ENCODE measurements at places on chromosomes 5 and 9. TPM values are rescaled to one million over a fixed set of nuclear protein-coding genes. Genes with fewer than 3 reads are reported as not detected.
A peak's percentile ranks its signal among the peaks of the same experiment; 100 is the strongest.

The OR1J1 gene
- total RNA-seq, result not detected

The CARTPT gene
- total RNA-seq, result not detected

The EPB41L4A gene
- 2.7 TPM for total RNA-seq

The STPG3 gene
- total RNA-seq, result not detected

The PCDHGB2 gene
- total RNA-seq, result 2.1 TPM

The GPR150 gene
- total RNA-seq, result 0.12 TPM

The CD274 gene
- not detected for total RNA-seq

The GDA gene
- total RNA-seq, result 2.7 TPM

The FBXO4 gene
- 15.5 TPM for total RNA-seq

The TRIM32 gene
- 18.5 TPM for total RNA-seq

The TAF11L5 gene
- total RNA-seq, result not detected

- peak; percentile 88 for DNase-seq
Measured at GRCh38 chr9:126613651-126614050, at the start of gene LMX1B. LMX1B (plus strand) TSS chr9:126613928; CDS start chr9:126614450, 522 bp downstream.

- no peak for DNase-seq
Measured at GRCh38 chr5:103624035-103624480, 61.5 kb upstream of the NUDT12 start.

DNA sequence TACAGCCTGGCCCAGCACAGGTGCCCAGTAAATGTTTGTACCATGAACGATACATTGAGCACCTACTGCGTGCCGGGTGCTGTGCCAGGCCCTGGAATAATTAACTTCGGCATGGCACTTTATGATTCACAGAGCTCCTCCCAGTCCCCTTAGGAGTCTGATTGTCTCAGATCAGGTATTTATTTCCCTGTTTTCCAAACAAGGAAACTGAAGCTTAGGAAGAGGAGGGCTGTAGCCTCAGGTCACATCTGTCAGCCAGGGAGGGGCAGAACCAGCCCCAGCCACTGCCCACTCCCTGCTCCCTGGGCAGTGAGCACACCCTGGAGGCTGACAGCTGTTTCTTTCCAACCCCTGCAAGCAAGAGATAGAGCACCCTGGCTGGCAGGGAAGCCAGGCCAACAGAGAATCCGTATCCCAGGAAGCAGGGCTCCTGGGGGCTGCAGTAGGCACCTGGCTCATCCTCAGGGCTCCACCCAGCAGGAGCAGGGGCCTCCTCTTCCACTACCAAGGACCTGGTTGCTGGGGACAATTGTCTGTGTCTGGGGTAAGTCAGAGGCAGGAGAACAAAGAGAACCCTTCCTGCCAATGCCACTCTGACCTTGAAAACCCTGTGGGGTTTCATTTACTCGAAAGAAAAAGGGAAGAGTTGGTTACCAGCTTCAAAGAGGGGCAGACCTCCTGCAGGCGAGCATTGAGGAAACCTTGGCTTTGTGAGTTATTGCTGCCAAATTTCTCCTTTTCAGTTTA lies 69.0 kb downstream of the DAB2IP start:
- no peak for DNase-seq

GRCh38 chr9:13952906-13953305 lies 361.0 kb downstream of the NFIB start:
- DNase-seq, result no peak

DNA sequence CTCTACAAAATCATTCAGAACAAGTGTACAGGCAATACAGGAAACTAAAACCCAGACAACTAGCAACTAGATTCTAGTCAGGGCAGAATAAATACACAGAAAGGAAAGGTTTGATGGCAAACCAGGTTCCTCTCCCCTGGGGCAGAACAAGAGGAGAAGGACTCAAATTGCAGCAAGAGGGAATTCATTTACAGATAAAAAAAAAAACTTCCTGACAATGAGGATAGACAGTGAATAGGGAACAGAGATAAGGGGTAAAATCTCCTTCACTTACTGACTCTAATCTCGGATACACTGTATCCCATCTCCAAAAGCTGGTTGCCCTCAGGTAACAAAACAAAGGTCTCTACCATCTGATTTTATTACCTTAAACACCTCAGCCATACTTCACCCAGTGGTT lies 244.0 kb downstream of the SEC61B start:
- DNase-seq, result no peak

DNA sequence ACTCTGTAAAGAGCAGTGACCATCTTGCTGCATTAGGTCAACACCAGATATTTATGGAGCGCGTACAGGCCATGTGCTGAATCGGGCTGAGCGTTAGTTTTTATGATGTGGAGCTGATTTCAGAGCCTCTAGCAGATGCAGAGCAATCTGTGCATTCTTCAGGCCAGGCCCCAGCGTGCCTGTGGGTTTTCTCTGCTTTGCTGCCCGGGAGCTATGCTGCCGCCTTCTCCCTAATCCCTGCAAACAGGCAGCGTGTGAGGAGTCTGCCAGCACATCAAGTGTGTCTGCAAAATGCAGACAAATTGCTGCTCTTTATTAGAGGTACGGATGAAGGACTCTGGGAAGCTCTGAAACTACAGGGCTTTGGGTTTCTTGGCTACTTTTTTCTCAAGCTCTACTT lies 170.0 kb downstream of the NTRK2 start:
- peak; percentile 68 for DNase-seq

DNA sequence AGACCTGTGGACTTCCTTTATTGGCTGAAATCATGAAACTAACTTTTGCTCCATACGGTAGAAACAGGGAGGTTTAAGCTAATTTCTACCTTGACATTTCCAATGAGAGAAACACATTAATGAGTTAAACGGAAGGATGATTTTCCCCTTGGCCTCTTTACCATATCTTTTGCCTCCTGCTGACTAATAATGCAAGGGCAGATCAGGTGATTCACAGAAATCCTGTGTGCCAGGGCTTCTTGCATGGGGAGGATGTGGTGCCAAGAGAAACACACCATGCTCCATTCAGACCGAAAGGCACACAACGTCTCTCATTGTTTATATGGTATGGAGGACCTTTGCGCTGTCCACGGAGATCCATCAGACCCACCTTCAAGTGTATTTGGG lies 17.4 kb upstream of the PRLR start:
- no peak for DNase-seq

DNA sequence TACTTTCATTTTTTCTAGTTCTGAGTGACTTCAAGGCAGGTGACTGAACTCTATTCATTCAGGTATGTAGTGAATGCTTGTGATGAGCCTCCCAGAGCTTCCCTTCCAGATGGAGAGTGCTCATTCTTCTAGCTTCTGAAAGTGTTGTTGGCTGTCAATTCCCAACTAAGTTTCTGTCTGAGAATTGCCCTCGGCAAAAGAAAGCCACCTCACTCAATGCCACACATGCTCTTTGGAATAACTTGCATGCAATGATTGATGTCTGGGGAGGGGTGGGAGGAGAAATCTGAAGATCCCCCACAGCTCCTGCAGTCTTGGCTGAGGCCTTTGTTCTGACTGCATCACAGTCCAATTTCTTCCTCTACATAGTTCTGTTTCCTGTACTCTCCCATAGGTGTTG lies 123.1 kb upstream of the C6 start:
- DNase-seq, result no peak

DNA sequence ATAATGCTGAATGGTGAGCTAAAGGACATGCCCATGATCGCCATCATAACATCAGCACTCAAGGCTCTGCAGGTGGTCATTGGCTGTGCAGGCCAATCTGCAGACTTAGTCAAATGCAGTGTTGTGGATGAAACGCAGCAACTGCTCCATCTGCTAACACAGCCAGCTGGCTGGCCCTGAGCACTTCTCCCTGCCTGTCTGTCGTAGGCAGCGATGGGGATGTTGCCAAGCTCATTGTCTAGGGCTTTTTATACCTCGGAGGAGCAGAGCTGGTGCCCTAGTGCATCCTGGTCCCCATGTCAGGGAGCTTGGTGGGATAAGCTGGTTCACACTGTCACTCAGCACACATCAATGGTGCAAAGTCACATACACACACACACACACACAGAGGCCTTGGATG lies 189.4 kb downstream of the TENT4A start:
- no peak for DNase-seq

DNA sequence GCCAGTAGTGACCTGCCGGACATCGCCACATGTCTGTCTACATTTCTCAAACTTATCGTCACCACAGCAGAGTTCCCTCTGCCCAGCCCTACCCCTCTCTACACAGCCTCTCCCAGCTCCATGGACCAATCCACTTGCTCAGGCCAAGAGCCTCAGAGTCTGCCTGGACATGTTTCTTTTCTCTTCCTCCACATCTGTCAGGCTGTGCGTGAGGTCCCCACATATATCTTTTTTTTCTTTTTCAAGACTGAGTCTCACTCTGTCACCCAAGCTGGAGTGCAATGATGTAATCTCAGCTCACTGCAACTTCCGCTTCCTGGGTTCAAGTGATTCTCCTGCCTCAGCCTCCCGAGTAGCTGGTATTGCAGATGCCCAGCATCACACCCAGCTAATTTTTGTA lies 62.7 kb upstream of the GGTA1 start:
- DNase-seq, result no peak

DNA sequence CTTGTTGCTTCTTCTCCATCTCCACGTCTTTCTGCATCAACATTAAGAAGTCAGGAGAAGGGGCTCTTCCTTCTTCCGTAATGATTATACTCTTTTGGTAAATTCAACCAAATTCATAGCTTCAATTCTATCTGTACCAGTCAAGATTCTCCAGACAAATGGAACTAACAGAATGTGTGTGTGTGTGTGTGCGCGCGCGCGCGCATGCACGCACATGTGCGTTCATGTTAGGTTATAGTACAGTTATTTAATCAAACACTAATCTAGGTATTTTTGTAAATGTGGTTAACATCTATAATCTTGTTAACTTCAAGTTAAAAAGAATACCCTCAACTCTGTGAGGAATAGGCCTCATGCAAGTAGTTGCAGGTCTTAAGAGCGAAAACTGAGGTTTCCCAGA lies 150.3 kb upstream of the TAS2R1 start:
- no peak for DNase-seq

DNA sequence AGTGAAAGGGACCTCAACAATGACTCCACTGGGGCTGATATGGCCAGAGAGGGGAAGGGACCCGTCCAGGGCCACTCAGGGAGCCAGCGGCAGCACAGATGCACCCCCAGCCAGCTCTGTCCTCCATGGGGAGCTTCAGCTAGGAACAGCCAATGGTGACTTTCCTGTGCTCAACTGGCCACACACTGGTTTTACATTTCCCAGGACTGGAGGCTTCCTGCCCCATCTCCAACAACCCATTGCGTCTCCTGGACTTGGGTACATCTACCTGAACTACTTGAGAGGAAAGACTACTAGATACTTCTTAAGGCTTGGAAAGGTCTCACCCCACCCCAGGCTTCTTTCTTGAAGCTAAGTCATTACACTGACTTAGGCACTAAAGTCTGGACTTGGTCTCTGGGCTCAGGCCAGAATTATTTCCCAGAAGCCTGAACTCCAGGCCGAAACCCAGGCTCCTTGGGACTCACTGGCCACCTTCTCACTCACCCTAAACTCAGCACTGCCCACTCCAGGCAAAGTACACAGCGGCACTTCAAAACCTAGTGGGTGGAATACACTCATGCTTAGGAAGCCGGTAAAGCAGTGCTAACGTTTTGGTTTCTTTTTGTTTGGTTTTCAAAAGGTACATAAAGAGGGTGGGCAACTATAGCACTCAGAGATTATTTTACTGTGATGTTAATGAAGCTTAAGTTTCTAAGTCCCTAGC lies 1.5 kb downstream of the IGFBPL1 start:
- DNase-seq, result no peak

DNA sequence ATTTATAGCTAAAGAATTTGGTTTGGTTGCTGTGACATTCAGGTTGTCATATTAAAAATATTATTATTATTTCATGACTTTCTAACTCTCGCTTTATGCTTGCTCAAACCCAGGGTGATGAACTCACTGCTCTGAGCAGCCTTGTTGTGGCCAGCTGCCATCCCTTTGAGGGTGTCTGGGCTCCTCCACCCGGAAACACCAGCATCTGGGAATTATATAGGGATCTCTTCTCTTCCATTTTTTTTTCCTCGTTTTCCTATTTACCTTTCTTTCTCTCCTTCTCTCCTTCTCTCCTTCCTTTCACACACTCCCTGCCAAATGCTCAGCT lies 355.8 kb upstream of the SMARCA2 start:
- no peak for DNase-seq

GRCh38 chr5:79843450-79844388 lies 147.3 kb downstream of the MTX3 start:
- no peak for DNase-seq

DNA sequence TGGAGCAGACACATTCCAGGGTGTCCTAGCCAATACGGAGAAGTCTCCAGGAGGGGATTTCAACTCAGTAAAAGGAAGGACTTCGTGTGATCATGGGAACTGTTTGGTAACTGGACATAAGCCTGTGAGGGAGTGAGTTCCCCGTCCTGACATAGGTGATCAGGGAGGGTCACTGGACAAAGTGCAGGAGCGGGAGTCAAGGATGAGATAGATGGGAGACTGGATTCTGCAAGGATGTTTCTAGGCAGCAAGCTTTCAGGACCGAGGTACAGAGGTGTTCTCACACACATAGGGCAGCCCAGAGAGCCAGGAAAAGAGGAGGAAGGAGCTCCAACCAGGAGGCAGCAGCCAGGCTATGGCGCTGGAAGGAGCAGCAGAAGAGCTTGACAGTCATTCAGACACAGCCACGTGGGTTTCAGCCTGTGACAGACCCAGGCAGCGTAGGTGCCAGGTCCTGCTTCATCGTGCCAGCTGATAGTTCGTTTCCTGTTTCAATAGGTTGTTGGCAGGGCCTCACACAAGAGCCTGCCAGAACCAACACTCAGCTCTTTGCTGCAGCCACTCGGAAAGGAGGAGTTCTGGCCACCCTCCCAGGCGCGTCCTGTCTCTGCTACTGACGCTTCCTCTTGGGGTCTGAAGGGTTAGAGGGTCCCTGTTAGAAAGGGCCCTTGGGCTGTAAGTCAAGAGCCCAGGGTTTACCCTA lies 84.1 kb downstream of the AMBP start:
- no peak for DNase-seq

DNA sequence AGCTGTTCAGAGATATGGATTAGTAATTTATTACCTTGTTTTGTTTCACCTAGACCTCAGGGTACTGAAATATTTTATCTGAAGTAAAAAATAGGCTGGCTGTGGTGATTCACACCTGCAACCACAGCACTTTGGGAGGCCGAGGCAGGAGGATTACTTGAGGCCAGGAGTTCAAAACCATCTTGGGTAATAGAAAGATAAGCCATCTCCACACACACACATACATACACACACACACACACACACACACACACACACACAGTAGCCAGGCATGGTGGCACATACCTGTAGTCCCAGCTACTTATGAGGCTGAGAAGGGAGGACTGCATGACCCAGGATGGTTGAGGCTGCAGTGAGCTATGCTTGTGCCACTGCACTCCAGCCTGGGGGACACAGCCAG lies 3.7 kb downstream of the ANXA2R start:
- no peak for DNase-seq

GRCh38 chr9:12726795-12727194 lies 33.6 kb downstream of the TYRP1 start:
- DNase-seq, result no peak

- no peak for DNase-seq
Measured at GRCh38 chr9:134890155-134890495, 9.5 kb downstream of the FCN2 start.

- no peak for DNase-seq
Measured at GRCh38 chr5:96691503-96692303, 29.5 kb downstream of the CAST start.

Data from neural progenitor cell (in vitro differentiated cells).